ENCODE measurements at places on chromosomes 11 and 22.

- no peak for DNase-seq
Observed at GRCh38 chr11:135074397-135074998, 662.5 kb upstream of the B3GAT1 start.

- no peak for DNase-seq
Observed at GRCh38 chr22:50605002-50605612, 4.5 kb downstream of the MAPK8IP2 start.

GRCh38 chr11:30914143-30914762 is 328.1 kb upstream of the MPPED2 start:
- peak; percentile 39 for DNase-seq

- DNase-seq = no peak
Observed at GRCh38 chr11:106983991-106984390, 34.3 kb downstream of the GUCY1A2 start.

Data from skeletal muscle cell (primary cell).